8988T (cell line): ENCODE measurements at places on chromosomes 4 and X.

DNA sequence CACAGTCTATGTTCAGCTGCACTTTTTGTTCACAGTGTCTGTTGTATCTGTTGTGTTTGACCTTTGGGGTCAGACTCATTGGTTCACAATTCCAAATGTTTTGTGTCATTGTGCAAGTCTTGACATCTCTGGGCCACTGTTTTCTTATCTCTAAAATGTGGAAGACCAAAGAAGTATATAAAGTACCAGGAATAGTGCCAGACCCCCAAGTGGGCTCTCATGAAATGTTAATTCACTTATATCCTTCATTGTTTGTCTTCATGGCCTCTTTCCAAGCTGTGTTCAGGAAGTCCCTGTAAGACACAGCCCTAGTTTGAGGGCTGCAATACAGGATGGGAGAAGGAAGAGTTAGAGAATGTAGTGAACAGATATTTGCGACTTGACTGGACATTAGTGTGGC is 468.3 kb upstream of the BOD1L1 start:
- no peak for DNase-seq

DNA sequence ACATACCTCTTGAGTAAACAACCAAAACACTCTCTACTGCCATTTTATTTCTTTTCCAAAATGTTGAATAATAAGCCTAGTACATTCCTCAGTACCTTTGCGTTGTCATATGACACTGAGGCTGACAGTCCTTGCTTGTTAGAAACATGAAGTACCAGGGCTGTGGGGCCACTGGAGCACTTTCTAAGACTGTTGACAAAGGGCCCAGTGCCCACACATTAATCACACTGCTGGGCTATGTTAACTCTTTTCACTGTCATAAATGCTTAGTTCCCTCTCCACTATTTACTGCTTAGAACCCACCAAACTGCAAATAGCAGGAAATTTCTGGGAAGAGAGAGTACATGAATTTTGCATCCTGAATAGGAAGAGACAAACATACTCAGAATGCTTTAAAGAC is 57.1 kb downstream of the FAM47B start:
- DNase-seq = no peak

DNA sequence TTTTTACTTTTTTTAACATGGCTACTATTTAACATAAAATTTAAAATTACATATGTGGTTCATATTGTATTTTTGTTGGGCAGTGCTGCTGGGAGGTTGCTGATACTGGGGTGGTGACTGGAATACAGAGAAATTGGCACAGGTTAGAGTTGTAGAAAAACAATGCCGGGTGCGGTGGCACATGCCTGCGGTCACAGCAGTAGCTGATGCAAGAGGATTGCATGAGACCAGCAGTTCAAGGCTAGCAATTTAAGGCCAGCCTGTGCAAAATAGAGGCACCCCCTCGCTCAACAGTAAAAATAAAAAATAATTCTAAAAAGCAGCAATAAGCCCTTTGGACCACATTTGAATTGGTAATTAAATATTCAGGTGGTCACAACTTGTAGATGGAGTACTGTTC is 11.8 kb upstream of the CPE start:
- no peak for DNase-seq

GRCh38 chrX:17601441-17602200 is 135.7 kb upstream of the SCML1 start:
- no peak for DNase-seq

- DNase-seq = no peak
Measured at GRCh38 chr4:2284934-2285612, 23.2 kb upstream of the MXD4 start.

- DNase-seq = no peak
Measured at GRCh38 chrX:40013266-40014195, 84.2 kb downstream of the BCOR start.

- no peak for DNase-seq
Measured at GRCh38 chr4:4395849-4396627, 9.1 kb downstream of the NSG1 start.

DNA sequence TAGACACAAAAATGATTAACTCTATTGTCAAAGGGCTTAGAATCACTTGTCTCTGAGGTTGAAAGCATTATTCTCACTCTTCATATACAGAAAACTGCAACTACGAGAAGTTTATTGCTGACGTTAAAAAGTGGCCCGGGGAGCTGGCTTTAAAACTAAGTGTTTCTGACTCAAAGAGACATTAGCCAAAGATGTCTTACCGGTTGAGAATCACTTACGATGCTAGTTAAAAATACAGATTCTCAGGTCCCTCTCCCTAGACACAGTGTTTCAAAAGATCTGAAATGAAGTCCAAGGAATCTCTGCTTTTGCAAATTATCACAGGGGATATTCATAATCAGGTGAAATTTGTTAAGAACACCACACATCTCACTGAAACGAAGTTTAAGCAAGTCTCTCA is 1.2 kb downstream of the GNPDA2 start:
- DNase-seq = no peak

DNA sequence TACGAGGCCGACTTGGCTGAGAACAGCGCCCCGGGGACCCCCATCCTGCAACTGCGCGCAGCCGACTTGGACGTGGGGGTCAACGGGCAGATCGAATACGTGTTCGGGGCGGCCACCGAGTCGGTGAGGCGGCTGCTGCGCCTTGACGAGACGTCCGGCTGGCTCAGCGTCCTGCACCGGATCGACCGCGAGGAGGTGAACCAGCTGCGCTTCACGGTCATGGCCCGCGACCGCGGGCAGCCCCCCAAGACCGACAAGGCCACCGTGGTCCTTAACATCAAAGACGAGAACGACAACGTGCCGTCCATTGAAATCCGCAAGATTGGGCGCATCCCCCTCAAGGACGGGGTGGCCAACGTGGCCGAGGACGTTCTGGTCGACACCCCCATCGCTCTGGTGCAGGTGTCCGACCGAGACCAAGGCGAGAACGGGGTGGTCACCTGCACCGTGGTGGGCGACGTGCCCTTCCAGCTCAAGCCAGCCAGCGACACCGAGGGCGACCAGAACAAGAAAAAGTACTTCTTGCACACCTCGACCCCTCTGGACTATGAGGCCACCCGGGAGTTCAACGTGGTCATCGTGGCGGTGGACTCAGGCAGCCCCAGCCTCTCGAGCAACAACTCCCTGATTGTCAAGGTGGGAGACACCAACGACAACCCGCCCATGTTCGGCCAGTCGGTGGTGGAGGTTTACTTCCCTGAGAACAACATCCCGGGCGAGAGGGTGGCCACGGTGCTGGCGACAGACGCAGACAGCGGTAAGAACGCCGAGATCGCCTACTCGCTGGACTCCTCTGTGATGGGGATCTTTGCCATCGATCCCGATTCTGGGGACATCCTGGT is 2.4 kb downstream of the PCDH7 start:
- DNase-seq = no peak

- no peak for DNase-seq
Measured at GRCh38 chr4:2792396-2792710, 532 bp upstream of the SH3BP2 start.

DNA sequence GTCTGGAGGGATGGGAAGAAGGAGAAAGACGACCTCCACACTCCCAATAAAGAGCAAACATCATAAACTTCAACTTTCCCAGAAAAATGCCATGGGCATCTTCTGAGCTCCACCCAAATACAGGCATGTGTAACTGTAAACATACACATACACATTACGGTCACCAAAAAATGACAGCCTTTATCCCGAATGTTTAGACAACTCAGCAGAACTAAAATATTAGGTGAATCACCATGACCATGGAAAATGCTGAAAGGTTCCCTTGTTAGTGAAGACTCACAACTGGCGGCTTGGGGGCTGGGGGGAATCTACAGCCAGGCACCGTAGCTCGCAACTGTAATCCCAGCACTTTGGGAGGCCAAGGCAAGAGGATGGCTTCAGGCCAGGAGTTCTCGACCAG is 33.0 kb downstream of the PRKX start:
- DNase-seq = no peak

GRCh38 chr4:16731776-16732380 is 166.6 kb downstream of the LDB2 start:
- no peak for DNase-seq

DNA sequence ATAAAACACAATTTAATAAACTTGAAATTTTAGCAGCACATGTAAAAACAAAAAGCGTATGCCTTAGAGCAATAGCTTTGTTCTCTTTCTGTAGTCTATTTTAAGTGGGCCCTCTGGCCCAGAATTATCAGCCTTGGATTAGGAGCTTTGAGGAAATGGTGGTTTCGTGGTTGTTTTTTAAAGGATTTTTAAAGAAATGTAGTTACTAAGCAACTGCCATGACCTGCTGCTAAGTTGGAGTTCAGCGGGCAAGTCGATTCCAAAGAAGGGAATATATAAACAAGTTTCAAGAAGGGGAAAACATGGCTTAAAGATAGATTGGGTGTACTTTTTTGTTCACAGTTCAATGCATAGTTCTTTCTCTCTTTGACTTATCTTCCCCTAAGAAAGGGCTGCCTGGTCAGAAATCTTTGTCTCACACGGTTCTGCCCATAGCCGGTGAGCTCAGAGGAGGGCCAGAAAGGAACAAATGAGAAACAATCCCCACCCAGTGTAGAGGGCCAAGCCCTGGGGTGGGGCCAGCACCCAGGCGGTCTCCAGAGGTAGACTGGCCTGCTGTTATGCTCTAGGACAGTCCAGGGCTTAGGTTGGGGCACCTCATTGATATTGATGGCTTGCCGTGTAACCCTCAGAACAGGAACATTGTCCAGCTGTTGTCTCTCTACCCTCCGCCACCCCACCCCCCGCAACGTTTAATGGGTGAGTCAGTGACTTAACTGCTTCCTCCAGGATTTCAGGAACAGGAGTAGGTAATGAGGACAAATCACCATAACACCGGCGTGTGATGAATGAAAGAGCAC is 32.5 kb downstream of the DLG3 start:
- no peak for DNase-seq

- no peak for DNase-seq
Measured at GRCh38 chr4:140049024-140049848, 104.7 kb downstream of the MAML3 start.

- peak; percentile 37 for DNase-seq
Measured at GRCh38 chrX:40945361-40945713, 139.9 kb upstream of the USP9X start.
